ENCODE measurements at places on chromosomes 16 and 17.

DNA sequence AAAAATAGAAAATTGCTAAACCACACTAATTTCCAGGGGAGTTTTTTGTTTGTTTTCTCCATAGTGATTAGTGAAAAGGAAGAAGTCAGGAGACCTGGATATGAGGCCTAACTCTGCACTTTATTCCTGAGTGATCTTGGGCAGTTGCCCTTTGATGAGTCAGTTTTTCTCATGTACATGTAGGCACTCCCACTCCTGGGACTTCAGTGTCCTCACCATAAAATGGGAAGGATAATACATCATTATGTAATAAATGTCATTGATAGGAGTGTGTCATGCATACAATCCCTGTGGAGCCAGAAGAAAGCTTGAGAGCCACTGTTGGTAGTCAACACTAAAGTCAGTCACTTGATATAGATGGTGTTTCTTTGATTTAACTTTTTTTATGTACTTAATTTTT lies 32.5 kb downstream of the WIPF2 start:
- peak; percentile 30 for DNase-seq

- no peak for DNase-seq
Measured at GRCh38 chr17:33240362-33240761, 52.7 kb downstream of the ASIC2 start.

DNA sequence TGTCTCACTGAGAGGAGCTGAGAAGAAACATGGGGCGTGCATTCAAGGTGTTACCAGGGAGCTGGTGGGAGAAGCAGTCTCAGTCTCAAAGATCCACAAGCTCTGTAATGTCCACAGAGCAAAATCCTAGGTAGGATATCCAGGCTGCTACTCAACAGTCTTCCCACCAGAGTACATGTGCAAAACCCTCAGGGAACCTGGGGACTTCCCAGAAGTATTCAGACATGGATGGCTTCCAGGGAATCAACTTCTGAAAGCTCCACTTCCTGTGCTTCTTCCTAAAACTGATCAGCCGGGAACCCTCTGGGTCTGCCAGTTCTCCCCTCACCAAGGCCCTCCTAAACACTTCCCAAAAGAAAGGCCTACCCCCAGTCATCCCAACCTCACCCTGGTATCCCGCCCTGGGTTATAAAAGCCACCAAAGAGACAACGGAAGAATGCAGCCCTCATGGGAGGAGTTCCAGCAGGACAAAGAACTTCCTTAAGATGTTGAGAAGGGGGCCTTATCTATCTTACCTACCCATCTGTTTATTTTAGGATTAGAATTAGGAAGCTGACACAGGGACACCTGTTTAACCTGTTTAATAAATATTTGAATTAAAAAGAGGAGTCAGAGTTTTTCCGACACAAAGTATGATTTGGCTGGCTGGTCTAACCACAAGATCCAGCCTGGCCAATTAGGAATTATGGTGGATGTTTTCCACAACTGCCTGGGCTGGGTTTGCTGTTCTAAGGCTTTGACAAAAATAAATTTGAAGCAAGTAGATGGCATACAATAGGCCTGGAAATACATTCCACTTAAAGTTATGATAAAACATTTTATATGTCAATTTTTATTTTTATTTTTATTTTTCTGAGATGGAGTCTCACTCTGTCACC lies 37.0 kb downstream of the CUEDC1 start:
- no peak for DNase-seq

DNA sequence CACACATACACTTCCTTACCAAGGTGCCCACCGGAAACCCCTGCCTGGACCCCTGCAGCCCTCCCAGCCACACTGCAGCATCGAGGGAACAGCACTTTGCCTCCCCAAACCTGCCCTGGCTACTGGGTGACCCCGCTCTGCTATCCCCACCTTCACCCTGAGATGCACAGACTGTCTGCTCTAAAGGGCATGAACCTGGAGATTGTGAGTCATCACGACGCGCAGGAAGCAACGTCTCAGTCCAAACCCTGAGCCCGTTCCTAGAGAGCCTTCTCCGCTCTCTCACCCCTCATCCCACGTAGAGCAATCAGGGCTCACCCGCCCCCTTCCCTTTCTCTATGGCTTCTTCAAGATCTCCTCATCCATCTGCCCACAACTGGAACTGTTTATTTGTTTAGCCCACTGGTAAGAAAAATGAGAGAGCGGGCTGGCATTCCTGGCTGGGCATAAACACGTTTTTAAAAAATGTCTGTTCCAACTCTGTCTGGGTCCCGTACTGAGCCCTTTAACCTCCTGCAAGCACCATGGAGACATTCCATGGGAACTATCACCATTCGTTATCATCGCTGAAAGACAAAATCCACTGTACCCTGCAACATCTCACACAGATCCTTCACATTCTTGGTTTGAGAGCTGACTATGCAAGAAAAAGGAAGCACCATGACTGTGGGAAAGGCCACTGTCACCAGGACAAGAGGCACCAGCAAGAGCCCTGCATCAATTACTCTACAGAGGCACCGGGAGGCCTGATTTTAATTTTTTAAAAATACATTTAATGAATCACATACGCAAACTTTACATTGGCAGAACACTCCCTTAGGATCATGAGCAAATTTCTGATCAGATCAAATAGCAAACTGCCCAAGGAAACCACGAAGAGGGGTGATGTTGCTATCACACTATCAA lies 28.2 kb downstream of the ZFHX3 start:
- DNase-seq: no peak

GRCh38 chr17:1940810-1941185 lies 84.3 kb downstream of the RTN4RL1 start:
- DNase-seq: no peak

GRCh38 chr17:17242246-17242645 lies 5.3 kb upstream of the FLCN start:
- DNase-seq: no peak

- DNase-seq: no peak
Measured at GRCh38 chr17:62981933-62982332, 15.9 kb downstream of the TANC2 start.
